ENCODE measurements at places on chromosomes 7 and 10.

- DNase-seq = no peak
Measured at GRCh38 chr7:36278620-36279172, 111.0 kb upstream of the ANLN start.

DNA sequence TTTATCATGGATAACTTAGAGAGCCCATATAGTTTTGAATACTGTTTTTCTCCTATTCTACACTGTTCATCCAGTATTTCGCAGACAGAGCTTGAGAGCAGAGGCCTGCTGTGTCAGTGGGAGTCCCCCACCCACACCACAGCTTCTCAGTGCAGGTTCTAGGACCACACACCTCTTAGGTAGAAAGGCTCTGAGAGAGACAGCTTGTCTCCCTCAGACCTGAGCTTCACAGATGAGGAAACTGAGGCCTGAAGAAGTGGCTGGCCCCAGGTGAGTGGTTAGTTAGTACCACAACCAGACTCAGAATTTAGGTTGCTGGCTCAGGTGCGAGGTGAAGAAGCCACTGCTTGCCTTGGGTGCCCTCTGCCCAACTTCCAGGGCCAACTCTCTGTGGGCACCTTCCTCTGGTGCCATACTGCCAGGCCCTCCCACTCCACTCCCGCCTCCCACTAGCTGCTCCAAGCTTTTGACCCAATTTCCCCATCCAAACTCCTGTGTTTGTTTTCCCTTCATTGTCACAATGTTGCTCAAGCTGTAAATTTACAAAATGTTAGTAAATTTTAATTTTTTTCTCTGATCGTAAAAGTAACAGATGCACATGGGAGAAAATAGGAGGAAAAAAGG, 7.6 kb upstream of the HILPDA start:
- no peak for DNase-seq

DNA sequence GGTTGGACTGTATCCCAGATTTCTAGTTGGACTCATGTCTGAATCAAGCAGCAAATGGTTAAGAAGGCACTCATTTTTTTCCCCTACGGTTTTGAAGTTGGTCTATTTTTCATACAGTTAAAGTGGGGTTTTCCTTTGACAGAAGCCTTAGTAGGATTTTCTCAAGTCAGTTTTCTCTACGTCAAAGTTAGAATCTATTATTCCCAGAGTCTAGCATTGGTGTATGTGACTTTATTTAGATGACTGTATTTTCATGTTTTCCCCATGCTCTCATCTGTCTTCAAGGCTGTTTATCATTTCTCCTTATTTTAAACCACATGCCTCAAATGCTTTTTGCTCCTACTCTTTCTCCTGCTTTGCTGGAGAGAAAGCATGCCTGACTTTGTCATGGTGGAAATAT, 623.2 kb downstream of the CCSER2 start:
- DNase-seq = no peak

DNA sequence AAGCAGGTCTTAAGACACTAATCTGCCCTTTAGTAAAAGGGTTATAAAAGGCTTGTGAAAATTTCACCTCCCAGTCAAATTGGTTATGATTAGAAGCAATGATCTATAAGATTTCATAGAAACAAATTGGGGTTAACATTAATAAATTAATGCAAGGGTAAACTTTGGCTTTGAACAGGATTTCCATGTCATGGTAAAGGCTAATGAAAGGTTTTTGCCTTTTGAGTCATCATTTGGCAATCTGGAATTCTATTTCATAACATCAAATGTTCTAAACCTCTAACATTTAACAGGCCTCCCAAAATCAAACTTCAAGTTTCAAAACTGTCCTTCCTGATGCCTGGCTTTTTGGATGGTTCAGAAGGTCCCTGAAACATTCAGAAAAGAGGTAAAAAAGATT, 62.4 kb downstream of the COA1 start:
- no peak for DNase-seq

- DNase-seq = no peak
Measured at GRCh38 chr7:157017603-157018327, 7.3 kb upstream of the MNX1 start.

GRCh38 chr7:34207810-34208209, 302.5 kb downstream of the BMPER start:
- no peak for DNase-seq

DNA sequence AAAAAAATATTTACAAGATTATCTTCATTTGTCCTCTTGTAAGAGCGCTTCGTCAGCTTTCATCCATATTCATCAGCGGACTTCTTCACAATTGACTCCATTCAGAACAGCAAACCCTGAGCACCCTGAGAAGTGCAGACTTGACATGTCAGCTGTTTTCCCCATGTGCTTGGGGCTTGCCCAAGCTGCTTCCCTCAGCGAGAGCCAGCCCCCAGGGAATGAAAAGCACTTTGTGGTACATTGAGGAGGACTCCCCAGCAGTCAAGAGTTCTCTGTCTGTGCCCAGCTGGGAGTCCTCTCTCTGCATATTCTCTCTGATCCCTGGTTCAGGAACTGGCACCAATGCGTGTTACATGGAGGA, 22.7 kb downstream of the HKDC1 start:
- no peak for DNase-seq

- DNase-seq = no peak
Measured at GRCh38 chr10:110258542-110258941, 46.2 kb downstream of the SMNDC1 start.

GRCh38 chr7:28280516-28280915, 99.9 kb upstream of the JAZF1 start:
- no peak for DNase-seq

DNA sequence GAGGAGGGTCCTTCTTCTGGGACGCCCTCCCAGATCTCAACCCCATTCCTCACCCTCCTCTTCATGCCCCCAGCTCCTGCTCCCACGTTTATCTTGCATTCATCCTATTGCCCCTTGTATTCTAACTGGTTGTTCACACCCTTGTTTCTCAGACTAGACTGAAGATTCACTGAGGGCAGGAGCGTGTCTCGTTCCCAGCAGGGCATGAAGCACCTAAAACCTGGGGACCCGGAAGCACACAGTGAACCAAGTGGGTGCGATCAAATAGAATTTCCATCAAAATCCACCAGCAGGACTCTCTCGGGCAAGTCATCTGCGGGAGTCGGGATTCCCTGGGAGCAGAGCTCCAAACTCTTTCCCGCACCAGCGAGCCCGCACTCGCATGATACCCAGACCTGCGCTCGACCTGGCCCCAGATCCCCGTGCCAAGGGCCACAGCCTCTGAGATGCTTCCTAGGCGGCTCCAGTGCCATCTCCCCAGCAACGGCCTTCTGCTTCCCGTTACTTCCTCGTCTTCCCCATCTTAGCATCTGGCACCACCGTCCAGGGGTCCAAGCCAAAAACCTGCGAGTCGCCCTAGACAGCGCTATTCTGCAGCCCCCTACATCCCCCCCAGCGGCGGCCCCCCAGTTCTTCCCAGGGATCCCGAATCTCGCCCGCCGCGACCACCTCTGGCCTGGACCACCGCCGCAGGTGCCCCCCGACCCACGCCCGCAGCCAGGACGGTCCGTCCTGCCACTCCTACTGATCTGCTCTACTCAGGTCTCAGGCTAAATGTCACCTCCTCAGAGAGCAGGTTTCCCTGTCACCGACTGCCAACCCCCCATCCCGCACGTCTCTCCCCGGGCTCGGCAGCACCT, 6.1 kb upstream of the GBX1 start:
- no peak for DNase-seq

- DNase-seq = no peak
Measured at GRCh38 chr7:139265673-139266072, 34.6 kb downstream of the UBN2 start.

DNA sequence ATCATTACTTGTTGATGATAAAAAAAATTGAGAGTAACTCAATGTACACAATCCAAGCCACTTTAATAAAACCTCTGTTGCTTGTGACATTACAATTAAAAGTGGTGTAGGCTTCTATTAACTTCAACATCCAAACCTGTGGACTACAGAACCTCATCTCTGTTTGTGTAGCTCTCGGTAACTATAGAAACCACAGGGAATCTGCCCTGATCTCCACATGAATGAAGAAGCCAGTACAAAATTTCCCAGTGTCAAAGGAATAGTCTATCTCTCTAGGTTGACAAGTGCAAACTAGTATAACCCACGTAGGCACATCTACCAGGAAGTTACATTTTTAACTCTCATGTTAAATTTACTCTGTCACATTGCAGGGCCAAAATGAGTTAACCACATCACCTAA, 204.3 kb downstream of the CHCHD3 start:
- no peak for DNase-seq

DNA sequence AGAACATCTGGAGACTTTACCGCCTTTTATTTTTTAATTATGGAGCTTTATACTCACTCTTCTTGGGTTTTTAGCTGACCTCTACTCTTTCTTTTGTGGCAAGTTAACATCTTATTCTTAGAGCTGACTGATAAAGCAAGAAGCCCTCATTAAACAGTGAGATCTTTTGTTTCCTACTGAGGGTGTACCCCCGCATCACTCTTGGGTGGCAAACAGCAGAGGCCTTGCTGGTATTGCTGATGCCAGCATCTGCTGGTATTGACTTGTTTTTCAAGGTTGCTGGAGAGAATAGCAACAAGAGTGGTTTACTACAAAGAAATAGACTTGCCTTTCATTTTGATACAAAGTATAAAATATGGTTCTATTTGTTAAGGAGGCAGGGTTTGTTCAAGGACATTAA, 154.7 kb downstream of the ARID5B start:
- DNase-seq = no peak

DNA sequence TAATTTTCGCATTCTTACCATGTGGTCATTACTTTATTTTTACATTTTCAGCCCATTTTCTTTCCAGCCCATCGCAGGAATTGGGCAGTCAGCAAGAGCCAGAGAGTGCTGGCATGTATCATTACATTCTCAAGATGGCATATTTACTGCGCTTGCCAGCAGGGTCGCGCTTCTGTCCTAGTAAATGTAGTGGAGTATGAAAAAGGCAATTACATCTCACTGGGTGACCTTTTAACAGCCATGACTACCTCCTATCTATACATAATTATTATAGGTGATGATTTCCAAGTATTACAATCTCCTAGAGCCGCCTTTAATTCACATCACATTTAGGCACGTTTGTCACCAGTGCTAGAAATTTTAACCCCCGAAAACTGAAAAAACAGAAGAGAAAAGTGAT, 433.7 kb upstream of the MGMT start:
- no peak for DNase-seq

GRCh38 chr7:116561697-116562483, 37.1 kb downstream of the CAV1 start:
- no peak for DNase-seq

- no peak for DNase-seq
Measured at GRCh38 chr7:31710171-31710570, 23.2 kb downstream of the PPP1R17 start.

DNA sequence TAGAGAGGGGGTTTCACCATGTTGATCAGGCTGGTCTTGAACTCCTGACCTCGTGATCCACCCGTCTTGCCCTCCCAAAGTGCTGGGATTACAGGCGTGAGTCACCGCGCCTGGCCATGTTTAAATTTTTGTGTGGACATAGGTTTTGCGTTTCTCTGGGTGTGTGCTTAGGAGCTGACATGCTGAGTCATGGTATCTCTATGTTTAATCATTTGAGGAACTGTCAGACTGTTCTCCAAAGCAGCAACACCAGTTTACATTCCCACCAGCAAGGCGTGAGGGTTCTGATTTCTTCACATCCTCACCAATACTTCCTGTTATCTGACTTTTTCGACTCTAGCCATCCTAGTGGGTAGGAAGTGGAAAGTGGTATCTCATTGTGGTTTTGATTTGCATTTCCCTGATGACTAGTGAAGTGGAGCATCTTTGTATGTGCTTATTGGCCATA, 153.7 kb downstream of the DNAJB6 start:
- DNase-seq = no peak

- no peak for DNase-seq
Measured at GRCh38 chr7:136405931-136406777, 429.0 kb upstream of the MTPN start.

- no peak for DNase-seq
Measured at GRCh38 chr7:50727072-50727471, 55.6 kb downstream of the GRB10 start.

- DNase-seq = no peak
Measured at GRCh38 chr7:85177316-85177715, 9.5 kb downstream of the SEMA3D start.

- no peak for DNase-seq
Measured at GRCh38 chr10:69549959-69550358, 23.3 kb downstream of the NEUROG3 start.

DNA sequence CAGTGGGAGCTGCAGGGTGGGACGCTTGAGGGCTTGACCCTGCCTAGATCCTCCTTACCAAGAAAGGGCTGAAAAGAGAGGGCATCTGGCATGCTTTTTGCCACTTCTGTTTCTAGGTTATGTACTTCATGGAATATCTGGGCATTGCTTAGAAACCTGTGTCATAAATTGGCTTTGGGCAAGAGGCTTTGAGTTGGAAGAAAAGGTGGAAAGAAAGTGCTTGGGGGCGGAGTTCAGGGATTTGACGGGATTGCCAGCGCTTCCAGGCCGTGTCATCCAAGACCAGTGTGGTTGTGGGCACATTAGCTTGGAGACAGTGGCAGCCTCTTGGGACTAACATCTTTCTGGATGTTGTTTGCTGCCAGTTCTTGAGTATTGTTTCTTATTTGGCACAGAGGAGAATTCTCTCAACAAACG, 825 bp downstream of the ZNF862 start:
- no peak for DNase-seq

DNA sequence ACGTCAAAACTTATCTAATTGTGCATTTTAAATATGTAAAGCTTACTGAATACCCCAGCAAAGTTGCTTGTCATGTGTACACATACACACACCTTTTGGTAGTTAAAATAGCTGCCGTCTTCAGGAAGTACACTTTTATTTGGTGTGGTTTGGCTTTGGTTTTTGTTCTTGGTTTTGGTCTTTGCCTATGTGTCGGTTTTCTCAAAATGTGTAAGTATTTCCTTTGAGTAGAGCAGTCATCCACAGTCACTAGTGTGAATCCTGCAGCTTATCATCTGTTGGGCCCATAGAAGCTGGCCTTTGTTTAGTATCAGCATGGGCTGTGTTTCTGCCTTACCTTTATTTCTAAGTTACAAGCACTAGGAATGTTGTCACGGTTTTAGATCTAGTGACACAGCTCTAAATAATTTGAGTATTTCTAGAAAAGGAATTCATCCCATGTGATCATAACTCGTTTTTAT, 35.3 kb downstream of the NET1 start:
- no peak for DNase-seq

DNA sequence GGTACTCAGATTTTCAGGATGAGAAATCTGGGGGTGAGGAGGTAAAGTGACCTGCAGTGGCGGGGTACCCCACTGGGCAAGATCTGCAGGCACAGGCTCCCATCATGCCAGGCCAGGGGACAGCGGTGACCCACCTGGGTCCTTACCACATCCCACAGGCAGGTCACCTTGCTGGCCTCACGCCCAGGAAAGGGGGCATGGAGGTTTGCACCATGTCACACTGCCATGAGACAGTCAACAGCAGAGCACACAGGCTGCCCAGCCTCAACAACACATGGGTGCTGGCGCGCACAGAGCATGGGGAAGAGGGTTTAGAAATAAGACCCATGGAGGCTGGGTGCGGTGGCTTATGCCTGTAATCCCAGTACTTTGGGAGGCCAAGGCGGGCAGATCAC, 914 bp downstream of the PKD1L1 start:
- DNase-seq = no peak

Data from activated CD4-positive, CD25-positive, alpha-beta regulatory T cell treated with anti-CD3 and anti-CD28 coated beads, Interleukin-2, amount 50 U/mL, for 16 hours (primary cell).